ENCODE measurements at places on chromosomes 7 and 10.

- no peak for DNase-seq
Observed at GRCh38 chr10:2410049-2410448, 657.3 kb upstream of the PFKP start.

GRCh38 chr10:31697271-31698180, 231.1 kb downstream of the ARHGAP12 start:
- no peak for DNase-seq

DNA sequence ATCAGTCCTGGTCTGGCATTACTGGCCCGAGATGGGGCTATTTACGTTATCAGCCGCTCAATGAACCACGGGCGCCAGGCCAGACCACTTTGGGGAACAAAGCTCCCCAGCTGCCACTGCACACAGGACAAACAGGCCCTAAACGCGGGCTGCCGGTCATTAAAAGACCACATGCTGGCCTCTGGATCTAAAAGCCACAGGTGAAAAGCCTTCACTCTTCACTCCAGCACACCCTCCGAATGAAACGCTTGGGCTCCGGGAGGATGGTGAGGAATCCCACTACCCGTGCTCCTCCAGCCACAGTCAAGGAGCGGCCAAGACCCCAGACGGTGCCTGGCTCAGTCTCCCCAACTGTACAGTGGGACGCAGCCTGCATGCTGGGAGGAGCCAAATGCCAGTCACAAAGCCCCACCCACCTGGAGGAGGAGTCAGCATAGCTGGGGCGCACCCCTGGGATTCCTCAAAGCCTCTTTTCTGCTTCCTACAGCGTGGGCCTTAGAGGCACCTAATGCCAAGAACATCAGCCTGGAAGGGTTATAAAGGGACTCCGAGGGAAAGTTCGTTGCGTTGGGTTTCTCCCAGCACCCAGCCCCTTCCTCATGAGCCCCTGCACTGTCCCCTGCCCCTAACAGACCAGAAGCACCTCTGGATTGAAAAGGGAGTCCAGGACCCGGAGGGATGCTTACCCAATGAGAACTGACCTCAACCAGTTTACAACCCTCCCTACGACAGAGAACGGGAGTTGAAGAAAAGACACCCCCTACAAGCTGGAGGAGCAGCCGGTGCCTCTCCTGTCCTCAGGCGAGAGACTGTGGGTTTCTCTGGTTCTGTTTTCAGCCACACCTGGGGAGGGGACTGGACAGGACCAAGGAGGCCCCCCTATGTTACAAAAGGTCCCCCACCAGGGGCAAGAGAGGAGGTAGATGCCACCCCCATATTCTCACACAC, 4.7 kb downstream of the PDGFA start:
- no peak for DNase-seq

DNA sequence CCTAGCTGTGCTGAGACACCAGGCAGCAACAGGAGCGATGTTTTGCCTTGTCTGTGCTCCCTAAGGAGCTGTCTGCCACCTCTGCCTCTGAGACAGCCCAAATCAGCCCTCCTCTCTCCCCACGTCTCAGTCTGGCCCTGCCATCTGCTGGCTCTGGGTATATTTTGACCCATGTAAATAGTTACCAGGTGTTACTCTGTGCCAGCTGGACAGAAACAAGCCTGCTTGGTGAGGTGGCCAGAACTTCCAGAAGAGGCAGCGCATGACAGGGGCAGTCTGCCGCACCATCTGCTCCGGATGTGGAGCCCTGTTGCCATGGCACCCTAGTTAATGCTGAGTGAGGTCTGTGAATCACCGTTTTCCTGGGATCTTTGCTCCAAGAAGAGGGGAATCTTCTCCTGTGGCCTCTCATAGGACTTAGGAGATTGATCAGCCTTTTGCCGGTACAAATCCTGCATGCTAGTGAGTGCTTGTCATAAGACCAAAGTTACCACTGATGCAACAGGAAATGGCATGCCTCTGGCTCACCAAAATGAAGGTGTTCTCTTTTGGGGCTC, 31.8 kb downstream of the GSTO2 start:
- DNase-seq = no peak

DNA sequence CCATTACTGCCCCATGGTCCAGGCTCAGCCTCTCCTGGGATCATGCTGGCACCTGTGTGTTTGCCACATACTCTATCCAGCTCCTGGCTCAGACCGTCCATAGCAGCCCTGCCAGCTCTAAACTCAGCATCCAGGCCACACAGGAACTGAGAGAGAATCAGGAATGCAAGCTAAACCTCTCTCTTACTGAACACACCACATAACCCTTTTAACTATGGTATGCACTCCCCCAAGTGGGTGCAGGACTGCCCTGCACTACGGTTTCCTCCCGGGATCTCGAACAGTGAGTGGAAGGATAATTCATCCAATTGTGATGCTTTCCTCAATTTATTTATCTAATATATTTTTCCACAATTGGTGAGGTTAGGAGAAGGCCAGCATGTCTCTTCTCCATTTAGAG, 17.1 kb upstream of the ZNF800 start:
- no peak for DNase-seq

- no peak for DNase-seq
Observed at GRCh38 chr7:115086146-115086841, 164.4 kb downstream of the MDFIC start.

DNA sequence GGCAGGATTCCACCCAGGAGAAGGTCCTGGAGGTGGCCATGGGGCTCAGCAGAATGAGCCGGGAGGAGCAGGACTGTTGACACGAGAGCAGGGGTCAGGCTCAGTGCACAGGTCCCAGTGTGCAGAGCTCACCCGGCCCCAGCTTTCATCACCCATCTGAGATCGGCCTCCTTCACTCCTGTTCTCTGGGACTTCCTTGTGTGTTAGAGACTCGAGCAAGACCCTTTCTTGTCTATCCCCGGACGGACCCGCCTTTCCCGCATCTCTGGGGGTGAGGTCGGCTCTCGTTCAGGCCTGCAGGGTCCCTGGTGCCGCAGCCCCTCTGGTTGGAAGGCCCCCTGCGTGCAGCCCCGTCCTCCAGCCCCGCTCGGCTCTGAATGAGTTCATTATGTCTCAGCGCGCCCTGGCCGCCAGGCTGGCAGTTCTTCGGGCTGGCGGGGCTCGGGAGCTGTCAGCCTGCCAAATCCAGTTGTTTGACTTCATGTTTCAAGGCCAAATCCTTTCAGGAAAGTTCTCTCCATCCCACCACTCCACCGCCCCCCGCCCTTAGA, 127.9 kb downstream of the LHPP start:
- no peak for DNase-seq

DNA sequence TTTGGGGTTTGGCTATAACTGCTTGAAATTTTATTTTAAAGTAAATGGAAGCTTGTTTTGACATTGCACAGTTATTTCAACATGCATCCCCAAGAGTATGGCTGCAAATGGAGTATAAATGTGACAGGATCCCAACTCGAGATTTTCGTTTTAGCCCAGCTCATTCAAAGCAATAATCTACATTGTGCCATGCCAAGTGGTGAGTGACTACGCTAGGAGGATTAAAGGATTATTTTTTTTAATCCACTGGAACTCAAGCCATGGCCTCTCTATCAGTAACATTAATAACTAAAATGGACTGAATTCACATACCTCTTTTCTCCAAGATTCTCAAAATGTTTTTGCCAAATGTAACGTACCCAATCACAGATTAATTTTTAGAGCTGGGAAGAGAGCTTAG, 60.6 kb upstream of the AUTS2 start:
- DNase-seq = no peak

DNA sequence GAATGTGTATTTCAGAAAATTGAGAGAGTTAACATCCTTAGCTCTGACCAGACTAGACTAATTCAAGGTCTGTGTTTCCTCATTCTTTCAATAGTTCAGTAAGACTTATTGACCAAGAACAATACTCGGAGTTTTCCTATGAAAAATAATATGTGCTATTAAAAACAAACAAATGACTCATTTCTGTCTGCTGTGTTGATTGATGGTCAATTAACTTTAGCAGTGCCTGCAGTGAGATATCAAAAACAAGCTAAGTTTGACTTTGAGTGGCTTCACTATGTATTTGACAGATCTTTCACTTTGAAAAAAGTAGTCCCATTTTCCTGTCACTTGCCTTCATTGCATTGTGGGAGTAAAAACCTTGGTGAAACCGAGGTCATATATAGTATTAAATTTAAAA, 91.0 kb downstream of the GNAT3 start:
- no peak for DNase-seq

DNA sequence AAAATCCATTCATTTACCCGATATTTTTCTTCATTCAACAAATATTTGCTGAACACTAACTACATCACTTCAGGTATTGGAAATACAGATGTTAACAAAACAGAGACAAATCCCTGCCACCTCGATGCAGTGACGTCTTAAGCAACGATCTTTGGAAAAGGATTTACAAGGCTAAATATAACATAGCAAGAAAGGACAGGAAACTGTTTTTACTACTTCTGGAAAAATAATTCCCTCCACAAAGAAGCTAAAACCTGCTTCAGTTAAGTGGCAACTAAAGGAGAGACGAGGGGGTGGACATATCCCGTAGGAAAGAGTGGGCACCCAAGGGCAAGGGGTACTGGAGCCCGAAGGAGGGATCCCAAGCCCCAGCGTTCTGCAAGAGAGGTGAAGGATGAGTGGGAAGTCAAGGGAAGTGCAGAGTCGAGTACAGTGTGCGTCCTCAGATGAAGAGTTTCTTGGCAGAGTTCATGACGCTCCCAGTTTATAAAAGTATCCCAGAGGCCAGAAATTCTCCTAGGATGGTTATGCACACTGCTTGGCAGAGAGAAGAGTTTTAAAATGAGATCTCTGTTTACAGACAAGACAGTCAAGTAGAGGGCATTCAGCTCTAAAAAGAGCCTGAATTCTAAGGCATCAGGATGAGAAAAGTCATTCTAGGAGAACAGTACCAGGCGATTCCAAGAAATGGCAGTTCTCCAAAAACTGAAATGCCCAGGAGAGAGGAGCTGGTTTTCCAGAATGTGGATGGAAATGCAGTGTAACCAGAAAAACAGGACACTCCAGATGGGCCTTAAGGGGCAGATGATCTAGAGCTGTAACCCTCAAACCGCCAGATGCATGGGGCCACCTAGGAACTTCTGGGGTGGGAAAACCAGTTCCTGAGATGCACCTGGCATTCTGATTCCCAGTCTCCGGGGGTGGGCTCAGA, 97.3 kb downstream of the GRB10 start:
- DNase-seq = no peak

DNA sequence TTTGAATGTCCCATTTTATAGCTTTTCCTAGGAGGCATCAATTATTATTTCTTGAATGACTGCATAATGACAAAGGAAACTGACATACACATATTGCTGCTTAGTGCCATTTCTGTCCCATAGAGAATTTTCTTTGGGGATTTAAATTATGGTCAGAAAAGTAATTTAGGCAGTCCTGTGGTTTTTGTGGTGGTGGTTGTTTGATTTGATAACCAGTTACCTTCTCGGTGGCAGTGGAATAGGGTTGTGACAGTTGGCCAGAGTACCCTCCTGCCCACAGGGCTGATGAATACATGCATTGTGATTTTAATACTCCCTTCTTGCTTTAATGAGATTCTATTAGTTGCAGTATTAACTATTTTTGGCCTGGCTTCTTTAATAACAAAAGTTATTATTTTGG, 6.6 kb upstream of the SGCE start:
- no peak for DNase-seq

DNA sequence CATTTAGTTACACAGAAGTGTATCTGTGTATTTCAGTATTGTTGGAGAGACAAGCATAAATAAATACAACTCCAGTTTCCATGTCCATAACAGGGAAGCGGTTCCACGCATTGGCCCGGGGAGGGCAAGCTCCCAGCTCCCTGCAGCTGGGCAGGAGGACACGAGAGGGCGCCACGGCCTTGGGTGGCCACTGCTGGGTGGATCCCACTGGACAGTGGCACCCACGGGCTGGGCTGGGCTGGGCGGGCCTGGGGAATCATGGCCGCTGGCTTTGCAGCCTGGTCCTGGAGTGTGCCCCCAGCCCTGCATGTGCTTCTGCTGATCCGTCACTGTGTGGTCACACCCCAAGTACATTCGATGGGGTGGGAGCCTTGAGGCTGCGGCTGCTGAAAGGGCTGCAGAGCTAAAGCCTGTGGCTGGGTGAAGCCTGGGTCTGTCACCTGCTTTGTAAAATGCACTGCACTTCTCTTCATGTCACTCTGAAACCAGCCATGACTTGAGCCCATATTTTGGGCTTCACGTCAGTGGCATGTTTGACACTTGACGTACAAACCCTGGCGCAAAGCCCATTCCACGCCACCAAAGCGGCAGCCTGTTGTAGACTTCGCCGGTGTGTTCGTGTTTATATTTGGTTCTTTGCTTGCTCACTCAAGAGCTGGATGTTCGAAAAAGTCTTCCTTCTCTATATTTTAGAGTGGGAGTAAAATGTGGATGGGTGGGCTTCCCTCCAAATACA, 27.5 kb downstream of the LRRC27 start:
- no peak for DNase-seq

DNA sequence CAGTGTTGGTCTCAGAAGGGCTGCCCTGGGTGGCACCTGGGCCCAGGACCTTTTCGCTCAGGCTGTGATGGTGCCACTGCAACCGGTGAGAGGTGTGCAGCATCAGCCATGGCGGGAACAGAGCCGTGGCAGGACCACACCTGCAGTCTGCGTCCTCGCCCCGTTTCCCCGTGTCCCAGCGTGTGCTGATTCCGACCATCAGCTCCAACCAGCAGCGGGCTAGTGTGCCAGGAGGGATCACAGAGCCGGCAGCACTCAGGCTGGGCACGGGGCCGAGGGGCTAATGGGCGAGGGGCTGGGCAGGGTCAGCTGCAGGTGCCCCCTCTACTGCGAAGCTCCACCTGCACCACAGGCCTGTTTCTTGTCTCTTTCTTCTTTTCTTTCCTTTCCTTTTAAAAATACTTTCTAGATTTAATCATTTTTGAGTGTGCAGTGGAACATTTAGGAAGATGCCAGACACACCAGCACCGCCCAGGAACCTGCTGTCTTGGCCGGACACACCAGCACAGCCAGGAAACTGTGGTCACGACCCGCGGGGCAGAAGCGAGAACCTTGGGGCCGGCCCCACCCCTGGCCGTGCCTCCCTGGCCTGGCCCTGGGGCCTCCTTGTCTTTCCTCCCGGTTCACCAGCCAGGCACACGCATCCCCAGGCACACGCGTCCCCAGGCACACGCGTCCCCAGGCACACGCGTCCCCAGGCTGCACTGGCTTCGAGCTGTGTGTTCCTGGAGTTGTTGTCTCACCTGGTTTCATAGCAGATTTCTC, 34.6 kb downstream of the ADGRA1 start:
- DNase-seq = no peak

- DNase-seq = no peak
Observed at GRCh38 chr7:132935608-132936007, 146.3 kb downstream of the CHCHD3 start.

GRCh38 chr7:40331915-40332314, 197.1 kb downstream of the SUGCT start:
- no peak for DNase-seq

DNA sequence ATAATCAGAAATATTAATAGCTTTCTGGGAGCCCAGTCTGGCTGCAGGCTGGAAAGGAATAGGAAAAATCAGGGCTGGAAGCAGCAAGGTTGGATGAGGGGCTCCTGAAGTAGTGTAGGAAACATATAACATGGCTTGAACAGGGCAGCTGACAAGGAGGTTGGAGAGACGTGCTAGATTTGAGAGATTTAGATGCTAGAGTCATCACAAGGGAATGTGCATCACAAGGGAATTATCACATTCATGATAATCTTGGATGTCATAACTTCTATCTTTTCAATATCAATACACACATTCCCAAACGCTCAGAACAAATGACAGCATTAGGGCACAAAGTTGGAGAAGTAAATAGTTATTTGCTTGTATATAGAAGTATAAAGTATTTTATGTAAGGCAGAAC, 120.9 kb upstream of the EGFR start:
- DNase-seq = no peak
